Thymus (tissue), 14 donors: ENCODE measurements at places on chromosomes 6 and 20. TPM values are rescaled to one million over a fixed set of nuclear protein-coding genes. Genes with fewer than 3 reads are reported as not detected.

DNA sequence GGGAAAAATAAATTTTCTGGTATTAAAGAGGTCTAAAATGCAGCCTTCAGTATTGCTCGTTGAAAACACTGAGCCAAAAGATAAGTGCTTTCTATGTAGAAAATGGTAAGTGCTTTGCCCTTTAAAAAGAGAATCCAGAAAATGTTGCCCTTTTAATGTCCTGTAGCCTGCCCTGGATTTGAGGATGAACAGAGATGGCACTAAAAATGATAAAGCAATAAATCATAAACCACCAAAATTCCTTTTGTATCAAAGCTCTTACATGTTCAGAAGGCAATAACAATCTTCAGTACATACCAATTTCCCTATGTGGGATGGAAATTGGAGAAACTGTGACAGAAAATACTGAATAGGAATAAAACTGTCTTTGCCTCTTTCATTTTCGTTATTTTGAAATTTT, 405.8 kb downstream of the PHF3 start:
- no peak for DNase-seq
- no peak overlapping the region for H3K4me3 ChIP-seq
- H3K4me1 ChIP-seq, result no peaks in the 10 kb centered on the region
- no peaks in the 10 kb centered on the region for H3K27me3 ChIP-seq

Gene MAK
- 0.11 TPM for polyA plus RNA-seq

Gene COL20A1
- 0.30 TPM for polyA plus RNA-seq

GRCh38 chr6:20929283-20929682, 395.0 kb downstream of the CDKAL1 start:
- no peaks in the 10 kb centered on the region for H3K27me3 ChIP-seq
- no peak overlapping the region for H3K27ac ChIP-seq
- H3K4me3 ChIP-seq, result no peak overlapping the region

Gene JPH2
- polyA plus RNA-seq, result 2.0 TPM

GRCh38 chr20:25191051-25191450, 4.5 kb upstream of the ENTPD6 start:
- DNase-seq, result no peak
- no peaks in the 10 kb centered on the region for H3K36me3 ChIP-seq
- no peaks in the 10 kb centered on the region for H3K27me3 ChIP-seq

DNA sequence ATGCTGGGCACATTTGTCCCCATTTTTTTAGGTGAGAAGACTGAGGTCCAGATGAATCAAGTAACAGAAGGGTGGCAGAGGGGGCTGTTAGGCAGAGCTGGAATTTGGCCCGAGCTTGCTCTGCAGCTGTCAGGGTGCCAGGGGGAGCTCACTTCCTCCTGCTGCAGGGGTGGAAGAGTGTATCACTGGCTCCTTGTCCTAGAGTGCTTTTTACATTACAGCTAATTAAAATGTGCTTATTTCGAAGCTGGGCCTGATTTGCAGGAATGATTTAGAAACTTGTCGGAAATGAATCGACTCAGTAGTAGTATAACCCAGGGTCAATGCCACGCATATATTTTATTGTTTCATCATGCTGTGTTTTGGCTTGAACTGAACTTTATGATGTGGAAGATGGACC, 11.1 kb downstream of the TOX2 start:
- H3K27me3 ChIP-seq, result peaks cover 9% of the 10 kb centered on the region
- H3K4me3 ChIP-seq, result peak overlapping the region; percentile 5
- no peak for DNase-seq
- peaks cover 71% of the 10 kb centered on the region for H3K4me1 ChIP-seq
- H3K27ac ChIP-seq, result peak overlapping the region; percentile 48
- H3K36me3 ChIP-seq, result no peaks in the 10 kb centered on the region

DNA sequence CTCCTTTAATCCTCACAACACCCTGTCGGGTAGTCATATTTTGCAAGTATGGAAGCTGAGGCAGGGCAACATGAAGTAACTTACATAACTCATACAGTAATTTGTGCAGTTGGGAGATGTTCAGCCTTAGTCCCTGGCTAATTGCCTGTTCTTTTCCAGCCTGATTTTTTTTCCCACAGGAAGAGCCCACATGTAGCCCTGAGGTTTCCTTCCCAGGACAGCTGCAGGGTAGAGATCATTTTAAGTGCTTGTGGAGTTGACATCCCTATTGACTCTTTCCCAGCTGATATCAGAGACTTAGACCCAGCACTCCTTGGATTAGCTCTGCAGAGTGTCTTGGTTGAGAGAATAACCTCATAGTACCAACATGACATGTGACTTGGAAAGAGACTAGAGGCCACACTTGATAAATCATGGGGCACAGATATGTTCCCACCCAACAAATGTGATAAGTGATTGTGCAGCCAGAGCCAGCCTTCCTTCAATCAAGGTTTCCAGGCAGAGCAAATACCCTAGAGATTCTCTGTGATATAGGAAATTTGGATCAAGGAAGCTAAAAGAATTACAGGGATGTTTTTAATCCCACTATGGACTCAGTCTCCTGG, 5.0 kb upstream of the BTN2A1 start:
- peaks cover 5% of the 10 kb centered on the region for H3K4me1 ChIP-seq
- no peak overlapping the region for H3K4me3 ChIP-seq
- no peak for DNase-seq
- no peaks in the 10 kb centered on the region for H3K27me3 ChIP-seq
- no peak overlapping the region for H3K27ac ChIP-seq
- H3K36me3 ChIP-seq, result peaks cover 34% of the 10 kb centered on the region

- no peak overlapping the region for H3K27ac ChIP-seq
- DNase-seq, result no peak
- peaks cover 22% of the 10 kb centered on the region for H3K4me1 ChIP-seq
- H3K4me3 ChIP-seq, result no peak overlapping the region
- peaks cover 86% of the 10 kb centered on the region for H3K27me3 ChIP-seq
- H3K36me3 ChIP-seq, result no peaks in the 10 kb centered on the region
These were observed 1.8 kb upstream of the SIM1 start for GRCh38 chr6:100466410-100467128.

DNA sequence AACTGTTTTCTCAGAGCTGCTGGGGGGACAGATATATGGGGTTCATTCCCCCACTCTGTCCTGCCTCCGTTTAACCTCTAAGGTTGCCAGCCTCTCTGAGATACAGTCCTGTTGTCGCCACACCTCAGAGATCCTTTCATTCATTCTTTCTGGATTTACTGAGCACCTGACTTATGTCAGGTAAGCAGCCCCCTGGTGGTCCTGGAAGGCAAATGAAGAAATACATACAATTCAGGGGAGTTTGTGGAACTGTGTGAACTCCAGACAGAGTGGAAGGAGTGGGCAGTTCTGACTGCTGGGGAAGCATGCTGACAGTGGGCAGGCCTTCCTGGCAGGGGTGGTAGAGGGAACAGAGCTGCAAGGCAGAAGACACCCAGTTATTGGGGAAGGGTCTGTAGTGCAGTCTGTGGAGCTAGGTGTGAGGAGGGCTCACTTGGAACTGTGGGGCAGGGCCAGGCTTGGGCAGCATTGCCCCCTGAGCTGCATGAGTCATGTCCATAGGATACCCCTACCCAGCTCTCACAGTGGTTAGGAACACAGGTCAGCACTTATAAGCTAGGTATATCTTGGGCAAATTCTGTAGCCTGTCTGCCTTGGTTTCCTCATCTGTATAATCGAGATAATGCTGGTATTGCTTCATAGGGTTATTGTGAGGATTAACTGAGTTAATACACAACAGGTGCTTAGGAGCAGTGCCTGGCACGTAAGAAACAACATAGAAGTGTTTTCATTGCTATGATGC, 12.8 kb upstream of the SGK2 start:
- no peaks in the 10 kb centered on the region for H3K36me3 ChIP-seq
- no peaks in the 10 kb centered on the region for H3K4me1 ChIP-seq
- H3K27me3 ChIP-seq, result no peaks in the 10 kb centered on the region
- DNase-seq, result no peak

DNA sequence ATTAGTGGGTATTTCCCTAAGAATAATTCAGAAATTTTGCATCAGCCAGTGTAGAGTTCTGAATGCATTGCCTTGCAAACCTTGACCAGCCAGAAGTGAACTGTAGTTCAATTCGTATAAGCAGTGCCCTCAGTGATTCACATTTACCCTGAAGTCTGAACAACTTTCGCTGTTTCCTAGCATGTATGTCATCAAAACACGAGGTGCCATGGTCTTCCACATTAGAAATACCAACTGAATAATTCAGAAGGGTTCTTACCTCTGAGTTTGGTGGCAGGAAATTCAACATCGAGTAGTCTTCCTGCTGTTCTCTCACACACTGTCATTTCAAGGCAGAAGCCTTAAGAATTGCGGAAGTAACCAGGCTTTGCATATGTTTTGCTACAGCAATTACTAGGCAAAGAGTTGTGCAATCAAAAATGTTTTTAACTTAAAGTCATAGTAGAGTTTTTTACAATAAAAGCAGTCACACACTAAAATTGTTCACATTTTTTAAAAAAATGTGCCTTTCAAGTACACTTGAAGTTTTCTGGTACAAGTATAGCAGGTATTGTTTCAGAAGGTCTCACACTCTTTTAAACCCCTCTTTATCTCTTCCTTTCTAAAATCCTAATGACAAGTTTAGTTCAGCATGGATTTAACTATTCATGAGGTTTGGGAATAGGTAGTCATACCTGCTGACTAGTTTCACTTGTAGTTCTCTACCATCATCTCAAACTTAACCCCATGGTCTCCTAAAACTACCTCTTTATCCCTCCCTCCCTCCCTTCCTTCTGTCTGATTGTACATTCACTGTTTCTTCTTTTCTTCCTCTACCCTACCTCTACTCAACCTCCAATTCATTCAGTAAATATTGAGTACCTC, 118.3 kb downstream of the STXBP5 start:
- peaks cover 17% of the 10 kb centered on the region for H3K36me3 ChIP-seq
- peak; percentile 18 for DNase-seq
- peaks cover 4% of the 10 kb centered on the region for H3K4me1 ChIP-seq
- H3K4me3 ChIP-seq, result no peak overlapping the region

DNA sequence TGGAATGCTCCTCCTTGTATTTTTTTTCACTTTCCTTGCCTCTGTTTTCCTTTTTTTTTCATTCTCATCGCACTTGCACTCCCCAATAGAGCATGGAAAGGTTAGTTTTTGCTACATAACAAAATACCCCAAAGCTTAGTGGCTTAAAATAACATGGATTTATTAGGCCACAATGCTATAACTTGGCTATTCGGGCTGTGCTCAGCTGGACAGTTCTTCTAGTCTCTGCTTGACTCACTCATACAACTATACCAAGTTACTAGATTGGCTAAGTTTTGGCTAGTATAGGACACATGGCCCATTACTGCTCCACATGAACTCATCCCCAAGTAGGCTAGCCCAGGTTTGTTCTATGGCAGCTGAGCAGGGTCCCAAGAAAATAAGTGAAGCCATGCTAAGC, 94.5 kb upstream of the ANKEF1 start:
- no peak overlapping the region for H3K4me3 ChIP-seq
- H3K27ac ChIP-seq, result no peak overlapping the region
- H3K4me1 ChIP-seq, result no peaks in the 10 kb centered on the region
- H3K27me3 ChIP-seq, result no peaks in the 10 kb centered on the region
- DNase-seq, result no peak

DNA sequence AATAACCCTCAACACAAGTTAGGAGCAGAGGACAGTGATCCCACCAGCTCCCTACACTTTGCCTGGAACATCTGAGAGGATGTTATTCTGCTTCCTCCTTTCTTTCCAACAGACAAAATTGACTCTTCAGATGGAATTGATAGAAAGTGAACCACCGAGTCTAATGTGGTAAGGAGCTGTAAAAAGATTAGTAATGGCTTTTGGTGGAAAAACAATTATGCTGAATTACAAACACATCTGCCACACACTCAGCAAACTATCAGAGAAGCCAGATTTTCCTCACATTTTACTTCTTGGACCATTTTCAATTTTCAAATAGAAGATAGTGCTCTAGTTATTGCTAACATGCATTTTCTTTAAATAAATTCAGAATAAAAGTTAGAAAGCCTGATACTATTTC, 171.8 kb upstream of the COL21A1 start:
- H3K27ac ChIP-seq, result no peak overlapping the region
- no peak for DNase-seq
- H3K27me3 ChIP-seq, result no peaks in the 10 kb centered on the region
- no peak overlapping the region for H3K4me3 ChIP-seq
- H3K36me3 ChIP-seq, result no peaks in the 10 kb centered on the region
- H3K4me1 ChIP-seq, result no peaks in the 10 kb centered on the region

DNA sequence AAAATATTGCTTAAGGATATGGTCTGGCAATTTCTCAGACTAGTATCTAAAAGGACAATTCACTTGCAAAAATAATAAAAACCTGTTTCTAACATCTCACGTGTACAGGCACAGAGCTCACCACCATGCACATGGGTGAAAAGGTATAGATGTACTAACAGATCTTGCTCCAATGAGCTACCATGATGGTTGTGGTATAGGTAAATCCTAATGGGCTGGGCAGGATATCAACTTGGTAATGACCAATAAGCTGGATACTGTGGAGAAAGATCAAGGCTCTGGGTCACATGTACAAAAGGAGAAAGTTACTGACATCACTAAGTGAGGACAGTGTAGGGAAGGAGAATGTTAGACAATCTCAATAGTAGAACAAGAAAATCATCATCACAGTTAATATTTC, 111.0 kb upstream of the NUP153 start:
- H3K27ac ChIP-seq, result no peak overlapping the region
- no peaks in the 10 kb centered on the region for H3K27me3 ChIP-seq
- no peak overlapping the region for H3K4me3 ChIP-seq
- DNase-seq, result no peak

GRCh38 chr20:52268184-52268749, 76.7 kb upstream of the ZFP64 start:
- H3K27me3 ChIP-seq, result no peaks in the 10 kb centered on the region
- DNase-seq, result no peak
- no peaks in the 10 kb centered on the region for H3K4me1 ChIP-seq
- no peak overlapping the region for H3K27ac ChIP-seq

DNA sequence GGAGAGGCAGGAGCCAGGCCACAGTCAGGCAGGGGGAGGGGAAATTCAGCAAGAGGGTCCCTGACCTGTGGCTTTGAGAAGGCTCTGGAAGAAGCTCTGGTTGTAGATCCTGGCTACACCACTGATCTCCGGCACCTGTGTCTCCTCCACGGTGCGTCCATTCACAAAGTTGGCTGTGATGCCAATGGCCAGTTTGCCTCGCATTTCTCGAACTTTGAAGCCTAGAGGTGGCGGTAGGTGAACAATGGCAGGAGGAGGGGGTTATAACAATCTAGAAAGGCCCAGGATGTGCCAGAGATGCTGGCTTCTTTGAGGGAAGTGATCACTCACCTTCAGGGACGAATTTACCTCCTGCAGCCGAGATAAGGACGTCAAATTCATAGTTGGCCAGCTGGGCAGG, 3.4 kb downstream of the MICAL1 start:
- no peak overlapping the region for H3K27ac ChIP-seq
- H3K4me3 ChIP-seq, result no peak overlapping the region
- H3K4me1 ChIP-seq, result peaks cover 55% of the 10 kb centered on the region

- H3K36me3 ChIP-seq, result no peaks in the 10 kb centered on the region
- H3K4me1 ChIP-seq, result peaks cover 30% of the 10 kb centered on the region
- no peak overlapping the region for H3K4me3 ChIP-seq
- DNase-seq, result no peak
These were observed 6.5 kb upstream of the BTN3A2 start for GRCh38 chr6:26358511-26358981.

Gene NHSL1
- 1.4 TPM for polyA plus RNA-seq

GRCh38 chr6:35626401-35626800, 62.3 kb downstream of the FKBP5 start:
- DNase-seq, result no peak
- H3K4me3 ChIP-seq, result no peak overlapping the region
- H3K27me3 ChIP-seq, result no peaks in the 10 kb centered on the region
- H3K4me1 ChIP-seq, result no peaks in the 10 kb centered on the region

- H3K4me1 ChIP-seq, result no peaks in the 10 kb centered on the region
- H3K36me3 ChIP-seq, result no peaks in the 10 kb centered on the region
- no peaks in the 10 kb centered on the region for H3K27me3 ChIP-seq
- no peak for DNase-seq
- H3K4me3 ChIP-seq, result no peak overlapping the region
- H3K27ac ChIP-seq, result no peak overlapping the region
These were observed 232.3 kb upstream of the ECI2 start for GRCh38 chr6:4367643-4368042.
